ENCODE measurements at places on chromosomes 7 and 10.

DNA sequence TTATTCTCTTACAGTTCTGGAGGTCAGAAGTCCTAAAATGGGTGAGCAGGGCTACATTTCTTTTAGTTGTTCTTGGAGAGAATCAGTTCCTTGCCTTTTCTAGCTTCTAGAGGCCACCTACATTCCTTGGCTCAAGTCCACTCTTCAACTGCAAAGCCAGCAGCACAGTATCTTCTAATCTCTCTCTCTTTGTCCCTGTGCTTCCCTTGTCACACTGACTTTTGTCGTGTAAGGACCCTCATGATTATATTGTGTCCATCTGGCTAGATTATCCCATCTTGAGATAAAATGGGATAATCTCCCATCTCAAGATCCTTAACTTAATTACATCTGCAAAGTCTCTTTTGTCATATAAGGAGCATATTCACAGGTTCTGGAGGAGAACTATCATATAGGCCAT lies 359.0 kb downstream of the ADRA2A start:
- DNase-seq: no peak

DNA sequence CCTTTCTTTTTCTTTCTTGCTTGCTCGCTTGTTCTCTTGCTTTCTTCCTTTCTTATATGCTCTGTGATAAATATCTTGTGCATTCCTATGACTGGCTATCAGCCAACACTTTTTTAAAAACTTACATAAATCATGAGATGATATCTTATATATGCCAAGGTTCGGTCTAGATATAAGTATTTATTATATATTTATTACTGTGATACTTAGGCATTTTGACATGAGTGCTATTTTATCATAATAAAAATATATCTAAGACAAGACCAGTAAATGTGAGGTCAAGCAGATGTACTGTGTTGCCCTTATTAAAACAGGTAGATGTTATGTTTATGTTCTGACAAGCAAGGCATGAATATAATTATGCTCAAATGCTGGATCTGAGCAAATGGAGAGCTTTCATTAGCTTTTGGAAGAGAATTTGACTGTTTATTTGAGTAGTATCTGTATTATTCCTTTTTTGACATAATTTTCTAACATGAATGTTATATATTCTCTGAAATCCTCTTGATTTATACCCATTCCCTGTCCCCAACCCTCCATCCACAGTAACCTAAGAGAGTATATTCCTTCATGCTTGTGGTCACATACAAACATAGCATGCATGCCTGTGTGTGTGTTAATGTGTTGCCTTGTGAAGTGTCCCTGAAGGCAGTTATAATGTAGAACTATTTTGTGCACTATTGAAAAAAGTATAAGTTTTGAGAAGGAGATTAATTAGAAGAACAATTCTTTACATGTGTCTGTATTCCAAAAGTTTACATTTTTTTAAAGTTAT lies 158.0 kb downstream of the HDAC9 start:
- no peak for DNase-seq

- DNase-seq: no peak
Measured at GRCh38 chr7:39317107-39317506, 249.1 kb upstream of the YAE1 start.

- no peak for DNase-seq
Measured at GRCh38 chr7:112254156-112254555, 47.7 kb downstream of the ZNF277 start.

DNA sequence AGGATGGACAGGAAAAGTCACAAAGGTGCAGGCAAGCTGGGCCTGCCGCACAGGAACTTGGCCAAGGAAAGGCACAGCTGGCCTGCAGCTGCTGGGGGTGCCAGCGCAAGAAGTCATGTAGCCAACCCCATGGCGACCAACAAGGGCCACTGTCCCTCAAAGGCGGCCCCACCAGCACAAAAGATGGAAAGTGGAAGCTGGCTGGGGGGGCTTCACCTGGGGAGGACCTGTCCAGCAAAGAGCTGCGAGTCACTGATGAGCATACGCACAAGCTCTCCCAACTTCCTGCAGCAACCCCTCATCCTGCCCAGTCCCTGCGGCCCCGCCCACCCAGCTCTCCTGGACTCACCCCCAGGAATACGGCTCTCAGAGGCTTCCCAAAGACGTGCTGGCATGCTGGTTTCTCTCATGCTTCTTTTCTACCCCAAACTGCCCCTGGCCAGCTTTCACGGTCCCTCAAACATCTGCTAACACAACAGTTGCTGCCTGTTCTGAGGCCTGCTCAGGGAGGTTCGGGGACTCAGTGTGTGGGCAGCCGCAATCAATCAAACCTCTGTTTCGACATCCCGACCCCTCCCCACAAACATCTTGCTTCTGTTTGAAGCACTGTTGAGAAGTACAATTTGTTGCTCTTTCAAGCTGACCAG lies 67.6 kb downstream of the FAM53B start:
- no peak for DNase-seq

DNA sequence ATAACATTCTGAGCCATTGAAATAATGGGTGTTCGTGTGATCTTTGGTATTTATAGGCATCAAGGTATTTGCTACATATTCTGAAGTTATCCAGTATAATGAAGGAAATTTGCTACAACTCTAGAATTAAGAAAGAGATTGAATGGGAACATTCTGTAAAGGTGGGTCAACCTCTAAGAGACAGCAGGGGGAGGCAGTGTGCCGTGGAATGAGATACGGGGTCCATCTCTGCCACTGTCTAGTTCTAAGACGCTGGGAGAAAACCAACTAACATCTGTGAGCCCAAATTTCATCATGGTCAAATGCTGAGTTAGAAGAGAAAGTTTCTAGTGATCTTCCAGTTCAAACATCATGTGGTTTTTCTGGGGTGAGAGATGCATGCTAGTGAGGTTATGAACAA lies 368.9 kb downstream of the SORCS1 start:
- no peak for DNase-seq

DNA sequence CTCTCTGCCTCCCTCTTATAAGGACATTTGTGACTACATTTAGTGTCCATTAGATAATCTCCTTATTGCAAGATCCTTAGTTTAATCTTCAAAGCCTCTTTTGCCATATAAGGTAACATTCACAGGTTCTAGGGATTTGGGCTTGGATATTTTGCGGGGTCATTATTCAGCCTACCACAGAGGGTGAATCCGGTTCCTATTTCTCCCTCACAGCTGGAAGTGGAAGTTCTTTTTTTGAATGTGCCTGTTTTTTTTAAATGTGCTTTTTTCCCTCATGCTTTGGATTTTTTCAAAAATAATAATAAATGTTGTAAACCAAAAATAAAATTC lies 17.1 kb upstream of the FAM221A start:
- DNase-seq: no peak

GRCh38 chr10:6537770-6538169 lies 42.3 kb downstream of the PRKCQ start:
- no peak for DNase-seq

GRCh38 chr10:62058476-62058875 lies 157.0 kb downstream of the ARID5B start:
- no peak for DNase-seq

- no peak for DNase-seq
Measured at GRCh38 chr10:88932539-88933256, 19.9 kb downstream of the ACTA2 start.

DNA sequence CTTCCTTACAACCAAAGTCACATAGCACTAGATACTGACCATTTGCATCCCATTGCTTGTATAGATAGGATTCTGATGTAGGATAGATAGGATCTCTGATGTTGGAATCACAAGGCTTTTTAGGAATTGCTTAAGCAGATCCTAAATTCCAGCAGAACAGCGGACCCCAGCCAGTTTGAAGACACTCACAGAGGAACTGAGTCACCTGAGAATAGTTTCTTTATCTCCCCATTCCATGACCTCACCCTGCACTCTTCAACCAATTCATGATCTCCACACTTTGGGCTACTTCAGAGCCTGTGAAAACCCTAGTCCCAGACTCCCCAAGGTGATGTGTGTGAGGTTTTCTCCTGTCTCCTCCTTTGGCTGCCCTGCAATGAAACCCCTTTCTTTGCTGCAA lies 179.4 kb downstream of the CNTNAP2 start:
- no peak for DNase-seq

GRCh38 chr7:45606050-45606449 lies 31.9 kb downstream of the ADCY1 start:
- DNase-seq: no peak

DNA sequence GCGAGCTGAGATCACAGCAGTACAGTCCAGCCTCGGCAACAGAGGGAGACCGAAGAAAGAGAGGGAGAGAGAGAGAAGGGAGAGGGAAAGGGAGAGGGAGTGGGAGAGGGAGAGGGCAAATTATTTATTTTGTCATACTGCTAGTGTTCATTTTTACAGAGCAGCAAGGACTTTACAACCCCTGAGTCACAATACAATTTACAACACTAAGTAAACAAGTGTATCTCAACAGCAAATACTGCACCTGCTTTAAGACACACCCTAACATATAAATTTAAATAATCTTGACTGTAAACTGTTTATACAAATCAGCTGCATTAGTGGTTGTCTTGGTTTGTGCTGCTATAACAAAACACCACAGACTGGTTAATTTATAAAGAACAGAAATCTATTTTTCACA lies 27.2 kb downstream of the HTR5A start:
- DNase-seq: no peak

GRCh38 chr7:130529417-130529816 lies 37.5 kb downstream of the MEST start:
- DNase-seq: no peak

GRCh38 chr7:36999626-37000485 lies 275.6 kb upstream of the AOAH start:
- DNase-seq: no peak

DNA sequence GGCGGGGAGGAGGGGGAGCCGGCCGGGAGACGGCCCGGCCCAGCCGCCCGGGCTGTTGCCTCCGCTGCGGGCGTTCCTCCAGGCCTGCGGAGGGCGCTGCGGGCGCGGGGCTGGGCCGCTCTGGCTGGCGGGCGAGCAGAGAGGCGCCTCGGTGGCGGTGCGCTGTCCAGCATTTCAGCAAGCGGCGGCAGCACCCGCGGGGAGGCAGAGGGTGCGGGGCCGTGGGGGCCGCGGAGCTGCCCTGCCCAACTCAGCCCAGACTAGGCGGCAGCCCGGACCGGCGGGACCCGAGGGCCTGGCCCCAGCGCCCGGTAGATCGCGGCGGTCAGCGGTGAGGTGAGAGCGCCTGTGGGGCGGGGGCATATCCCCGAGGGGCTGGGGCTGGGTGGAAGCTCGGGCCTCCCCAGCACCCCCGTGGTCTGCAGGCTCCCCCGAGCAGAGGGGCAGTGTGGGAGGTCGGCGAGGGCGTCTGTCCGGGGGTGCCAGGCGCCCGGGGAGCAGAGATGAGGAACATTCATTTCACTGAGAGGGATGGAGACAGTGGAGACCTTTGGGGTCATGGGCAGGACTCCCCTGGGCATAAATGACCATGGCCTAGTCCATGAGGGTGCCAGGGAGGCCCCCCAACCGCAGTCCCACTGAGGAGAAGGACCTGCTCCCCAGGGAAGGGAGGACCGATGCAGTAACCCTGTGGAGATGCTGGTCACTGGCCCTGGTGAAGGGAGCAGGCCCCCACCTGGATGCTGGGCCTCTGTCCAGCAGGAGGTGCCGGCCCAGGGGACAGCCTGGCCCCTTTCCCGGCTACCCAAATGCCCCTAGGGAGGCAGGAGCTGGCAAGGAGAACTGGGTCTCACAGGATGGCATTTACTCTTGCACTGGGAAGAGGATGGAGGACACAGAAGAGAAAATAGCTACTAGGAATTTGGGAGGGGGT lies at the start of gene SRRM3:
TSS of gene SRRM3 (plus strand) at position 165 of the 934 bp plus-strand sequence. CDS start 33,171 bp downstream, outside the sequence.
- DNase-seq: peak; percentile 68

GRCh38 chr7:158774952-158775351 lies 54.4 kb downstream of the ESYT2 start:
- DNase-seq: no peak

GRCh38 chr10:103967448-103968071 lies 620 bp downstream of the SLK start:
- DNase-seq: no peak

DNA sequence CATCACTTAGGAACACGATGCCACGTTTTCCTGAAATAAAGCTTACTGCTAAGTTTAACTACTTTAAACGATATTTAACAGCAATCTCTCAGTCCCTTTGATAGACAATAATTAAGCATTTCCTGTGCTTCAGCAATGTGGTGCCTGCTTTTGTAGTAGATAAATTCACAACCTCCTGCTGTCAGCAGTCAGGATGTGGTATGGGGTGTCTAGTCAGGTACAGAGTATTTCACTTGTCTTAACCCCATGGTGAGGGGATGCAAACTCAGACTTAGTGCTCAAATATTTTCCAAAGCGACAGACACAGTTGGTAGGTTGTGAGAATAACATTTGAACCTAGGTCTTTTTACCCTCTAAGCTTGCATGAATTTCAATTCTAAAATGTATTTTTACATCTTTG lies 526.2 kb upstream of the PFKP start:
- no peak for DNase-seq

GRCh38 chr10:7480742-7481367 lies 70.0 kb upstream of the SFMBT2 start:
- DNase-seq: no peak

- no peak for DNase-seq
Measured at GRCh38 chr7:48099781-48100180, 10.7 kb downstream of the UPP1 start.

DNA sequence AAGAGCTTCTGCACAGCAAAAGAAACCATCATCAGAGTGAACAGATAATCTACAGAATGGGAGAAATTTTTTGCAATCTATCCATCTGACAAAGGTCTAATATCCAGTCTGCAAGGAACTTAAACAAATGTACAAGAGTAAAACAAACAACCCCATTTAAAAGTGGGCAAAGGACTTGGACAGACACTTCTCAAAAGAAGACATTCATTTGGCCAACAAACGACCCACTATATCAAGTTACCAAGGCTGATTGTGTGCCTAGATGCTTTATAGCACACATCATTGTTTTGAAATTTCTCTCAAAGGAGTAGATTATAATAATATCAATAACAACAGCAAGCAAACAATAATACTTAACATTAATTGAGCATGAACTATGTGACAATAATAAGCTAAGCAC lies 117.1 kb downstream of the TFPI2 start:
- DNase-seq: no peak

DNA sequence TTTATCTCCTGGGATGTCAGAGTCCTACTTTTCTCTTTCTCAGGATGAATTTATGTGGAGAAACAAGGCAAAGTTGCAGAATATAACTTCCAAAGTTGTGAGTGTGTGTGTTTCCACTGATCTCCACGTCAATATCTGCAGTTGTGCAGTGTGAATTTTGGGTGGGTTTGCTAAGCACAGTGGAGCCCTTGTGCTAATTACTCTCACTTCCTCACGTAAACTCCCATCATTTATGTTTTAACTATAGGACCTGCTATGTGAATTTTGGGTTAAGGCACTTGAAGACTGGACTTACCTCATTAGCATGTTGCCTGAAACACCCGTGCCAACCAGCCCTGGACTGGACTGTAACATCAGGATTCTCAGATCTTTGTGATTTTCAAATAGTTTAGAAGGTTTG lies 51.9 kb upstream of the NPVF start:
- no peak for DNase-seq

DNA sequence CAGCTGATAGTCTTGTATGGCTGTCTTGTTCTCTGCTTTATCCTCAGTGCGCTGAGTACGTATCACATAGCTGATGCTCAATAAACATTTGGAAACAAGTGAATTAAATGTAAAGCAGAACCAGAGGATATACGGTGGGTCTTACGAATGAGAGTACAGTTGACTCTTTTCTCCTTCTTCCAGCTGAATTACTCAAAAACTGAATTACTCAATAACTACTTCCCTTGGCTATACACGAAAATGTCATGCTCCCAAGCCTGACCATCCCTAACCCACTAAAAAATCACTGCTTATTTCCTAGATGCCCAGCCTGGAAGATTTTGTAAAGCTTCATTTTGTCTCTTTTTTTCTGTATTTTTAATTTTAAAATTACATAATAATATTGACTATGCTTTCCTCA lies 3.2 kb upstream of the RSU1 start:
- DNase-seq: no peak

- DNase-seq: no peak
Measured at GRCh38 chr7:106031300-106032035, 68.4 kb downstream of the CDHR3 start.
